ENCODE measurements at places on chromosomes 3 and 15.

DNA sequence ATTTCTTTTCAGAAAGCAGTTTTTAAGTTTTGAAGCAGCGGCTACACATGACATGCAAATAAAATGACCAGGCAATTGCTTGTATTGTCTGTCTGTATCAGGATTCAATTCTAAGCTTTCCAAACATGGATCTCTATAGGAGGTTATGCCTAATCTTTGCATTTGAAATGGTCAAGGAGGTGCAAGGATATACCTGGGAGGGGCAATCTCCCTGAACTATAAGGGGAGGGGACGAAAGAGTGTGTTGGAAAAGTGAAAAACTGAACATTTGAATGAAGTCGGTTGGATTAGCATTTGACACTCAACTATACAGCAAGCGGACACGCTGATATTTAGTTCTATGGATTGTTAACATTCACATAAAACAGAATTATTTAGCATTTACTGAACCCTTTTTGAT is 11.7 kb downstream of the ROBO2 start:
- DNase-seq: no peak

- peak; percentile 34 for DNase-seq
Measured at GRCh38 chr3:138072796-138073195, 42.6 kb downstream of the DZIP1L start.

DNA sequence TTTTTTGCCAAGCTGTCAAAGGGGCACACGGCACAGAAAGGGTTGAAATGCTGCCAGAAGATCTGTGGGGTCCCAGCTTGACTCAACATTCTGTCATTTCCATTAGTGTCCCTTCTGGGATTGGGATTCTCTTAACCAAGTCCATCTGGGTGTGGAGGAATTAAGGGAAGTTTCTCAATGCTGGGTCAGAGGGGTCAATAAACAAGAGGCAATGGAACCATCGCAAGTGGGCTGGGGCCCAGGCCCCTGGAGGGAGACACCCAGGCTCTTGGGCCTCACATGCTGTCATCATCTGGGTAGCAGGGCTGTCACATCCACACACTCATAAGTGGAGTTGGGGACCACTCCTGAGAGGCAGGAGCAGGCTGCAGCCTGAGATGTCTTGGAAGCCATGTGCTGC is 8.1 kb upstream of the APOD start:
- DNase-seq: no peak

GRCh38 chr3:105747060-105747541 is 121.7 kb downstream of the CBLB start:
- no peak for DNase-seq

DNA sequence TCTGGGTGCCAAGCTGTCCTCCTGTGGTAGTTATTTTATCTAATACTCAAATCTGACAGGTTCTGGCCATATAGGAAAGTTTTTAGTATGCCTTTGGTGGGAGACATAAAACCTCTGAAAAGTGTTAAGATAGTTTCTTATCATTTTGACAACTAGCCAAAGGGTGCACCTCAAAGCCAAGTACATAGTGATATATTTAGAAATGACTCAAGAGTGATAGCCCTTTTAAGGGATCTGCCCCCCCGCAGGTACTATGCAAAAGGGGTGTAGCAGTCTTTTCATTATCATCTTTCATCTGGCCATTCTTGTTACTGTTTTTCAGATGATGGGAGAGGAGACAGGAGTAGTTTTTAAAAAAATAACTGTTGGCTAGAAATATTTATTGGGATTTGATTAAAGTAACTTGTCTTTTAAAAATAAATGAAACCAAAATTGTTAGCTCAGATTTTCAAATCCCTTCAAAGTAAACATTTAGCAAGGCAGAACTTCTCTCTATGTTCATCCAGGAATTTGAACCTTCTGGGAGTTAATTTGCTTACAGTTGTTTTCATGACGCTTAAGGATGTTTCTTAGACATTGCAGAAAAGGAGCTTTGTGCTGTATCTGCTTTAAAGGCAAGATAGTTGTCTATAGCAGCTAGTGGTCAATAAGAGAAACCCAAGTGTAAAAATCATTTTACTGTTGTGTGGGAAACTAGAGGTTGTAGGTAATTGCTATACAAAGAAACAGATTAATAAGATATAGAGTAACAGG is 5.1 kb downstream of the PHLDB2 start:
- DNase-seq: no peak

DNA sequence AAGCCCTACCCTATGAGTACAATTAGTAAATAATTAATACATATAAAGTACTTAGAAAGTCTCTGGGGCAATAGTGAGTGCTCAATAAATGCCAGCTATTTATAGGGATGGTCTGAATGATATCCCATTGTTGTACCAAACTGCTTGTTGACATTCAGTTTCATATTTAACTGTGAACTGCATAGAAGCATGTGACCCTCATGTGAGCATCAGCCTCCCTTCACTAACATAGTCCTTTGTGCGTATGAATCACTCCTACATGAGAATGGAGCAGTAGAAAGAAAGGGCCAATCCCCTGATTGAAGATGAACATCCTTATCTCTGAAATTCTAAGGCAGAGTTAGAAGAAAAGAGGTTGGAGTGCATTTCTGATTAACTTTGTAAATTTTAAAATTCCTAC is 68.7 kb upstream of the ATP10A start:
- DNase-seq: no peak

DNA sequence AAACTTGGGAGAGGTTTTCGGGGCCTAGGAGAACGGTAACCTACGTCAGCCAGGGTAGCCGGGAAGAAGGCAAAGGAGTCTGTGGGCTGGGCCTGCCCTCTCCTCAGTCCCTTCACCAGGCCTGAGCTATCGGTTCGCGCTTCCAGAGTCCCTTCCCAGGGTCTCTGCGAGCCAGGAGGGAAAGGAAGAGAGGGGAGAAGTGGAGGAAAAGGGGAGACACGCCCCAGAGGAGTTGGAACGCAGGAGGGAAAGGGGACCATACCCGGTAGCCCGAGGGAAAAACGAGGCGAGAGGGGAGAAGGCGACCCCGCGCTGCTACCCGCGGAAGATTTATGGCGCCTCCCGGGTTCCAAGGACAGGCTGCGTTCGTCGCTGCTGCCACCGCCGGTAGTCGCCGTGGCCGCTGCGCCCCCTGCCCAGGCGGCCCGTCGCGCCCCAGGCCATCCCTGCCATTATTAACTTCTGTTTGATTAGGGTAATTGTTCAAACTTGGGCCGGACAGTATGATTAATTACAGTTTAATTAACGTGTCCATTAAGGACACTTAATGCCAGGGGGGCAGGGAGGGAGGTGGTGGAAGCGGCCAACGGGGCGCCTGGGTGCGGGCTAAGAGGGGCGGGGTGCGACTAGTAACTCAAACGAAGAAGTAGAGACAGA is 3.4 kb upstream of the SKOR1 start:
- DNase-seq: no peak

All from NCI-H187 (cell line).